ENCODE measurements at places on chromosomes 6 and 20.
A peak's percentile ranks its signal among the peaks of the same experiment; 100 is the strongest.

- no peak for DNase-seq
These were observed 1.2 kb downstream of the ZNF335 start for GRCh38 chr20:45970646-45971424.

DNA sequence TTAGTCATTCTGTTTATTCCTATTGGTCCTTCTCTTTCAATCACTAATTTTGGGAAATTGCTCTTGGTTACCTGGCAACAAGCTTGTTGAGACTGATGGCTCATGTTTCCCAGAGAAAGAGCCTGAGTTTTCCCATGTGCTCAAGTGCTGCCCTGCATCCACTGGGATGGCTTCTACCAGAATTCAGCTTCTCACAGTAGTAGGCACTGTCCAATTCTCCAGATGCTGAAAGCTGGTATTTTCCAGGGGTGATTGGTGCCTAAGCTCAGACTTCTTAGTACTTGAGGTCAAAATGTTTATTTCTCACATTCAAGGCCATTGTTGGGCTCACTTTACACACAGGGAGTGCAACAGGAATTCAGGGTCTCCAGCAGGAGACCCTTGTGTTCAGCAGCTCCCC, 29.1 kb upstream of the SLC2A12 start:
- DNase-seq = no peak

GRCh38 chr20:17747431-17747846, 47.7 kb downstream of the BANF2 start:
- DNase-seq = peak; percentile 93

DNA sequence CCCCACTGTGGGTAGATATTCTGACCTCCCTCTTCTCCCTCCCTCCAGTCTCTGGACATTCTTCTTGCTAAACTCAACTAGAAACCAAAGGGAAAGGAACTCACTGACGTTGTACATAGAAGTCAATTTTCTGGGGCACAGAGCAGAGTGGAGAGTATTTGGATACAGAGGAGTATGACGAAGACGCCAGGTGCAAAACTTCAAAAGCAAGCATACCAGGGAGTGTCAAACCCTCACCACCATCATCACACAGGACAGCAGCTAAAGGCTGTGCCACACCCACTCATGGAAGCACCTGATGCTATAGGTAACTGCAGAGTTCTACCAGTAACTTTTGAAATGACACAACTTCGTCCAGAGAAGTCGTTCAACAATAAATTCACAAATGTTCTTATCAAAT, 64.8 kb downstream of the FYN start:
- no peak for DNase-seq

DNA sequence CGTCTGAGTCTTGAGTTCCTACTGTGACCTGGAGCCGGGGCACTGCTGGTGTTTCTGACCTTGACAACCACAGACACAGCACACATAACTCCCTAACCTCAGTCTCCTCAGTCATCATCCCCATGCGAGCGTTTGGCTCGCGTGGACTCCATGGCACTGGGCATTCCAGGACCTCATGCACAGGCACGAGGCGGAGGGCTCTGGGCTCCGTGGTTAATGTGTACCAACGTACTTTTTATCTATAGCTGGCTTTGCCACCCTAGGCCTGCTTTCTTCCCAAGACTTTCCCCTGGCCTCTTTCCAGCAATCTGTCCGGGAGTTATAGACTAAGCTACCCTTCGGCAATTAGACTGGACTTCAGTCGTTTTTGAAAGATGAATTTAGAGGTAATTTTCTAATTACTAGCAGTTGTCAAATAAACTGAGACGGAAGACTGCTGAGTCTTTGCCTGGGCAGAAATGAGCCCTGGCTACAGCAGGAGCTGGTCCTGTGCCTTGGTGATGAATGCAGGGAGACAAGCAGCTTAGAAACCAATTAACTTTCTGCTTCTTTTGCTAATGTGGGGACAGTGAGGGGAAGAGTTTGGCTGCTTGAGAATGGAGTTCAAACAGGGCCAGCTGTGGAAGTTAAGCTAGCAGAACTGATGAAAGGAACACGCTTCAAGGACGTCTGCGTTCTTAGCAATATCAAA, 16.1 kb upstream of the CTCFL start:
- DNase-seq = no peak

DNA sequence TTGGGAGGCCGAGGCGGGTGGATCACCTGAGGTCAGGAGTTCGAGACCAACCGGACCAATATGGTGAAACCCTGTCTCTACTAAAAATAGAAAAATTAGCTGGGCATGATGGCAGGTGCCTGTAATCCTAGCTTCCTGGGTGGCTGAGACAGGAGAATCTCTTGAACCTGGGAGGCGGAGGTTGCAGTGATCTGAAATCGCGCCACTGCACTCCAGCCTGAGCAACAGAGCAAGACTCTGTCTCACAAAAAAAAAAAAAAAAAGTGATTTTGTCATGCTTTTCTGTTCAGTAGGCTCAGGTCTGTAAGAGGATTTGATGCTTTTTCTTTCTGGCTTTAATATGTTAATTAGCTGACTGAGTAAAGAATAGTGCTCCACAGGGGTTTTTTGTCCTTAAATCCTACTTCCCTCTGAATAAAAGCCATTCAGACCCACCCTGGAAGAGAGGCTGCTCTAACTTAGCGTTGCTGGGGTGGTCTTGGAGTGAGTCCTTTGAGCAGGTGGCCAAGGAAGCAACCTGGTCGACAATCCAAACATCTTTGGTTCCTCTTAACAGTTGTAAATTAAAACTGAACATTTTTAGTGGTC, 19.0 kb downstream of the MCM8 start:
- DNase-seq = no peak

- no peak for DNase-seq
These were observed 46.5 kb upstream of the IER3 start for GRCh38 chr6:30790724-30791383.

DNA sequence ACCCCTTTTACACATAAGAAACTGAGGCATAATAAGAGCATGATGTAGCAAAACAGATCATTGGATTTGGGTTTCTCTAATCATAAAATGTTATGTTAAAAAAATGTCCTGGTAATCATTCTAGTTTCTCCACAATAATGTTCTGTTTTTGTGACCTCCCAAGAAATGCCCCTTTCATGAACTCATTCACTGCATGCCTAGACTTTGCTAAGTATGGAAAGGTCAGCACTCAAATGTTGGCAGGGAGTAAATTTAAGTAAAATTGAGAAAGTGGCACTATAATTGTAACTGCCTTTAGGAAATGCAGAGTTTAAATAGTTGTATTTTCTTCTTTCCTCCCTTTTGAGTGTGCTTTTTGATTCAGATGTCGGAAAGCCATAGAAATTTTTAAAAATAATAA, 48.5 kb upstream of the ID4 start:
- DNase-seq = no peak

GRCh38 chr6:49563006-49563886, 12.8 kb downstream of the C6orf141 start:
- no peak for DNase-seq

DNA sequence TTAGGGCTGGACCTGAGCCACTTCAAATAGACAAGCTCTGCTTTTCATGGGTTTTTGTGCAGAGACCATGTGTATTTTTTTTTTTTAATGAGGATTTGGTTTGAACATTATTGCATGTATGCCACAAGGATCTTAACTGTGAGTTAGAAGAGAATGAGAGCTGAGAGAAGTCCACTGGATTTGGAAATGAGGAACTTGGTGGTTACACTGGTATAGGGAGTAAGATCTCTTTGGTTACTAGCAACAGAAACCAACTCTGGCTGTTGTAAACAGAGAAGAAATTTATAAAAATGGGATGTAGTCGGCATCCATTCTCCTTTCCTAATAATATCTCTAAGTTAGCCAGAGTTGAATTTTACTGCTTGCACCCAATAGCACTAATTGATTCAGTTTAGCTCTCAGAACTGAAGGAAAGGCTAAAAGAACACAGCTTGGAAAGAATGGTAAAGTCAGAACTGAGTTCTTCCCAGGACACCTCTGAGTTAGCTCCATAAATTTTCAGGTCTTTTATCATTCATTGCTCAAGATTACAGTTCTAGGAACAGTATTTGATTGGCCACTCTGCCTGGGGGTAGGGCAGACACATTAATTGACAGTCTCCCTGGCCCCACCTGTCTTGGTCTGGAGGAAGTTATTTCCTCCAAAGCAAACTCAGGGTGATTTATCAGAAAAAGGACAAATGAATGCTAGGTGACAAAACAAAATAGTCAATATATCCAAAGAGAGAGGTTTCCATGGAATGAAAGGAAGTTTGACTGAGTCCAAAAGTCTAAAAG, 3.9 kb upstream of the WFDC2 start:
- DNase-seq = no peak

- no peak for DNase-seq
These were observed 41.9 kb upstream of the SRSF6 start for GRCh38 chr20:43415661-43416430.

GRCh38 chr6:149084808-149085556, 232.5 kb upstream of the TAB2 start:
- no peak for DNase-seq

DNA sequence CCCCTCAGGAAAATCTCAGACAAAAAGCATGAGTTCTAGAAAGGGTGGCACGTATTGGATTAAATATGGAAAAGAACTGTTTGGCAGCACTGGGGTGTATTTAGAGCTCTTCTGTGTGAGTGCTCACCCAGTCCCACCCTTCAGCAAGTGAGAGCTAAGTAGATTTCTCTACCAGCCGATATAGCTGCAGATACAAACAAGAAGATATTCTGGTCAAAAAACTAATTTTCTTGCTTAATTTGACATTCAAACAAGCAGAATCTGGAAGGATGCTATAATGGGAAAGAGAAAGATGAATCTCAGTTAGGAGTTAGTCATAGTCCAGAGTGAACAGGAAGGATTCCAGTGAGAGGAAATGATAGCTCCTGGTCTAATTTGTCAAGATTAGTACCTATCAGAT, 232.1 kb downstream of the TMEM242 start:
- no peak for DNase-seq
